ENCODE measurements at places on chromosomes 1 and 21.

- DNase-seq: no peak
Observed at GRCh38 chr1:50917138-50918137, 42.6 kb downstream of the FAF1 start.

DNA sequence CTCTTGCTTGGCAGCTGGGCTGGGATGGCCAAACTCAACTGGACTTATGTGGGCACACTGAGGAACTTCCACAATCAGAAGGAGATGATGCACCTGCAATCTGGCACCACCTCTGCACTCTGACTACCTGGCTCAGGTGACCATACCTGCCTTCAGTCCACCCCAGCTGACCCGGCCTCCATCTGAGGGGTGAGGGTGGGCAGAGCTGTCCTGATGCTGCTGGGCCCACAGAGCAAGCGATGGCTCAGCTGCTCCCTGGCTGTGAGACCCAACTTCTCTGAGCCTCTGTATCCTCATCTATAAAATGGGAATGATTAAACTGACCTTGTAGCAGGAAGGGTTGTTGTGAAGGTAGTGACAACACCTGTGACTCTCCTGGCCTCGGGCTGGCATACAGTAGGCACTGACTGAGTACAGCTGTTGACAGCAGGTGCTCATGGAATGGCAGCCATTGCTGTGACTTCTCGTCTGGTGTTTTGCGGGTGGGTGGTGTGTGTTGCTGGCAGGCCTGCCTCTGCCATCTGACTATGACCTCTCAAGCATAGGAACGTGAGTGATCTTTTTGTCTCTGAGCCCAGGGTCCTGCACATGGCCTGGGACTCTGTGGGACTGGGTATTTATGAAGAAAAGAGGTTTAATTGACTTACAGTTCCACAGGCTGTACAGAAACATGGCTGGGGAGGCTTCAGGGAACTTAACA is 438.5 kb downstream of the PTPRU start:
- DNase-seq: no peak

GRCh38 chr1:162541619-162542141 is 19.8 kb upstream of the UAP1 start:
- no peak for DNase-seq

DNA sequence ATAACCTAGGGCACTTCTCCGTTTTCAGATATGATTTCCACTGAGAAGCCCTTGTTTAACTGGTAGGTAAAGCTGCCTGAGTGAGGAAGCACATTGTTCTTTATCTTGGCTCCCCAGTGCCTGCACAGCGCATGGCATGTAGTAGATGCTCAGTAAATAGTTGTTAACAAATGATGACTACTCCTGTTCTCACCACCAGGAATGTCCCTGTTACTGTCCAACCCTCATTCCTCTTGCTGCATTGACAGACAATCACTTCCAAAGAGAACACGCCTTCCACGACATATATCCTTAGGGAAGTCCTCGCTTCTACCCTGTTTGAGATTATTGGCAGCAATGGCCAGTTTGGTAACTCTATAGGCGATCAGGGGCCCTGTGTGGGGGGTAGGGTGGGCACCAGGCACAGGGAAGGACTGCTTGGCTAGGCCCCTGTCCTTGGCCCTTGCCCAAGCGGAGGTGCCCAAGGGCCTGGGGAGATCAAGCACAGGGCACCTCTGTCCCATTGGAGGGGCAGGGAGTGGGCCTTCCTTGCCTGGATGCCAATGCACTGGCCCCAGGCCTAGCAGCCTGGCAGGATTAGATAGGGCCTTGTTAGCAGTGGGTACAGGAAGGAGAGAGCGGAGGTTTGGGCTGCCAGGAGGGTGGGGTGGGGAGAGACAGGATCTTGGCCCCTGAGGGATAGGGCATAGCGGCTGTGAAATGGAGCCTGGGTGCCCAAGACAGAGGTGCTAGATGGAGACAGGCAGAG is 10.2 kb downstream of the NES start:
- DNase-seq: no peak

DNA sequence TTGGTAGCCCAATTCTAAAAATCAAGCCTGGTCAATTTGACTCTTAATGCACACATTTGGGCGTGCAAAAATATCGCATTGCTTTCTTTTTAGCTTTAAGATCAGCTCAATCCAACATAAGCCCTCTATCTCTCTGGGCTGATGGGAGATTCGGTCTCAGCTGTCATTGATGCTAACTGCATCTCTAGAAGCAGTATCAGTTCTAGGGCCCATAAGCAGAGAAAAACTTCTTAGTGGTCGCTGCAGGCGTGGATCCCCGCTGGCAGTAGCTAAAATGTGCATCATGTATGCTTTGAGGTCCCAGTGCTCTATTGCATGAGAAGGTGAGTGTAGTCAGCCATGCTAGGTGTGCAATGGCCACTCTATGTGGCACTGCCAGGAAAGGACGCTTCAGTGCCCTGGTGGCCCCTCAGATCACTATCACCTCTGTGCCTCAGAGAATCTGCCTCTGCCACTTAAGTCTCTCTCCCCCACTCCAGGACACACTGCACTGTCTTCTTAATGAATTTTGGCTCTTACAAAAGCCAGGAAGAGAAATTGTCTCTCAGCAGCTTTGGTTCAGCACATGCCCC is 79.7 kb upstream of the GADD45A start:
- DNase-seq: no peak

- no peak for DNase-seq
Observed at GRCh38 chr1:224675590-224675989, 59.5 kb downstream of the CNIH3 start.

- no peak for DNase-seq
Observed at GRCh38 chr1:101929343-101929742, 67.4 kb downstream of the OLFM3 start.

- no peak for DNase-seq
Observed at GRCh38 chr1:68347415-68347814, 102.3 kb downstream of the RPE65 start.

DNA sequence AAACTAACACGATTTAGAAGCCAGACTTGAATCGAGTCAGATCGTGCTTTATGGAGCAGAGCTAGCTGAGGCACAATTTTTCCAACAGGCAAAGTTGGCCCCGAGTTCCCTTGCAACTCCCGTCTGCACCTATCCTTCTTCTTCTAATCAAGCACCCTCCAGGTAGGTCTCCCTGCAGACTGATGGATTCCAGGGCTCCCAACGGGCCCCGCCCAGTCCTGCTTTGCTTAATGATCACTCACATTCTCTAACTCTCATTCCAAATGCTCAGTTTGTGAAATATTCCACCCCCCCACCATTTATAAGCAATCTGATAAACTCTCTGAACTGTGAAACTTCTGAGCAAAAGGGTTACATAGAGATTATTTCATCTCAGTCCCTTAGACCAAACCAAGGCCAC is 119.6 kb downstream of the SLC30A10 start:
- DNase-seq: no peak

DNA sequence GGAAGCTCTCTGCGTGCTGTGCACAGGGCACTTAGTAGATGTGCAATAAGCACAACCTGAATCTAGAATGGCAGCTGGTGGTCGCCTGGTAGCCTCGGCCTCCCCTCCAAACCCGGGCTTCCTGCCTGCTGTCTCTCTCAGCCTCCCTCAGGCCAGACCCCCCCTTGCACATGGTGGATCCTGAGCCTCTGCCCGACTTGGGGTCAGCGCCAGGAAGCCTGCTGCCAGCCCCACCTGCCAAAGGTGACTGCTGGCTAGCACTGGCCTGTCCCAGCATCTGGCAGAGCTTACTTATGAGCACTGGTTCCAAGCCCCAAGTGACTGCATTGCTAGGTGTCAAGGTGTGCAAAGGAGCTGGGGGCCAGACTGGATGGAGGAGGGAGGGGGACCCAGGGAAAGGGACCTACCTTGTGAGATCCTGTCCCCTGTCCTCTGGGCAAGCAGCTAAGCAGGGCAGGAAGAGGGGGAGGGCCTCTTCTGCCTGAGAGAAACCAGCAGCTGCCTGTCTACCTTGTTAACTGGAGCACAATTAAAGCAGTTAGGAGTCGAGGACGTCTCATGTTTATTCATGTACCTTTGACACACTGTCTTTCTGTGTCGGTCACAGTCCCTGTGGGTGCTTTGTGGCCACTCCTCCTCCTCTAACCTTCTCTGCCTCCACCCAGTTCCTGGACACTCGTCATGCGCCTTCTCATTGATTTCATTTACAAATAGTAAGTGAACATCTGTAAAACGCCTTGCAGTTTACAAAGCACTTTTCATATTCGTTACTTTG is 100.9 kb downstream of the DDX20 start:
- no peak for DNase-seq

GRCh38 chr1:39827201-39827600 is 38.5 kb upstream of the BMP8B start:
- DNase-seq: no peak

DNA sequence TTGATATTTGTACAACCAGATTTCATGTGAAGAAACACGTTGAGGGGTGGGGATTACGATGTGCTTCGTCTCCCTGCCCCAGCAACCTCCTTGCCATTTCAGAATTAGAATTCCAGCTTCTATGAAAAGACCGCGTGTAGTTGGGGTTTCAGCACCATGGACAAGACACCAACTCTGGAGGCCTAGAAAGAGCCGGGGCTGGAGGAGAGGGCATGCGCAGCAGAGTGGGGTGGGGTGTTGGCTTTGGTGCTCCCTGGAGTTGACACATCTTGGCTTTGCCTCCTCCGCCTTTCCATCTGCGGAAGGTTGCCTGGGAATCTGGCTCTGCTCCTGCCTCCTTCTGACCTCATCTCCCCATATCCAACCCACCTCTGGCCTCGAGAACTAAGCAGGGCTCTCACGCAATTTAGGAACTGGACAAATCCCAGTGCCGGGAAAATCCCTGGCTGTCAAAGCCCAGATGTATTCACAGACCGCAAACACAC is 11.8 kb downstream of the HTR6 start:
- no peak for DNase-seq

DNA sequence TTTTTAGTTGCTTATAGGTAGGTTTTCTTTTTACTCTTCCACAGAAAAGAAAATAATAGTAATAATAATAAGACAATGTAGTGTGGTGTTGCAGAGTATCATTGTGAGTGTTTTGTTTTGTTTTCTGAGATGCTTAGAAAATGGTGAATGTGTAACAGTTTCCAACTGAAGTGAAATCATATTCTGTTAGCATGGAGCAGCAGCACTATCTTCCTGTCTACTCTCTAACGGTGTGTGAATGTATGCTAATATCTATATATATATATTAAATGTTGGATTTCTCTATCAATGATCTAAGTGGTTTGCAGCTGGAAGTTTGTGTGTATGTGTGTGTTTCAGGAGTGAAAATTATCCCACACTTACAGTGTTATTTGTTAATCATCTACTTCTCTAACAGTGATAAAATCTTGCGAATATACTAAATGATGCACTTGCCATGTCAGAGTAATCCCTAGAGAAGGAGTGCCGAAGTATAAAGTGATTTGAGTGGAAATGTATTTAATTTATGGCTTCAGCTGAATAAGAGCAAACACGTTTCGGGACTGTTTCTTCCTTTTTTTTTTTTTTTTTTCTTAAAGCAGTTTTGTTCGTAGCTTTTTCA is 377 bp downstream of the SAMD13 start:
- DNase-seq: no peak

DNA sequence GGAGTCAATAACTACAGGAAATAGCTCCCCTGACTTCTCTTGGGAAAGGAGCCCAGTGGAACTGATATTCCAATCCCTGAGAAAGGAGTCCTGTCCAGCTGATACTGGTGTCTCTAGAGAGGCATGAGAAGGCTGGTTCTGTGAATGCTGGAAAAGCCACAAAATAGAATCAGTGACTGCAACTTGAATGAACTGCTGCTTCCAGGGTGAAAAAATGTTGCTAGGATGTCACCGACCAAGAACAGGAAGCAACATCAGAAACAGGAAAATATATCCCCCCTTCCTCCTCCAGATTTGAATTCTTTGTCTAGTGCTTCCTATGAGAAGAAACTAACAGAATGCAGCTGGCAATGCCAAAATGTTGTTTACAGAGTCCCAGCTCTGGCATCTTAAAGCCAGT is 269.3 kb upstream of the LYPLAL1 start:
- DNase-seq: no peak

All from activated T-helper 1 cell treated with anti-CD3 and anti-CD28 coated beads, Interleukin-2, amount 50 U/mL, for 16 hours (primary cell).